Upper lobe of right lung (tissue), 1 donor: ENCODE measurements at places on chromosomes 4 and X. TPM values are rescaled to one million over a fixed set of nuclear protein-coding genes. Genes with fewer than 3 reads are reported as not detected.
A peak's percentile ranks its signal among the peaks of the same experiment; 100 is the strongest.

DNA sequence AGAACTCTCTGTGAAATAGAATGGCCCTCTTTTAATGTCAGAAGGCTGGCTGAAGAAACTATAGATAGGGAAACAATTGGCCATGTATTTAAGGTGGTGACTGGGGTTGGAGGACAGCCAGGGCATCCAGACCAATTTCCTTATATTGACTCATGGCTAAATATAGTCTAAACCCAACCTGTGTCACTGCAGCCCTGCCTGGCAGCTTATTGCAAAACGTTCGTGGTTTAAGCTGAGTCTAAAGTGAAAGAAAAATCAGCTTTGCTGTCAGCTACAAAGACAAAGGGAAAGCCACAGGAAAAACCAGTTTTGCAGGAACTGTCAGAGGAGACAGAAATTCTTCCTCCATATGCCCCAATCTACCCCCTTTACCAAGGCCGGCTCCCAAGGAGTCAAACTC lies 902.8 kb upstream of the NDST4 start:
- H3K27me3 ChIP-seq, result no peaks in the 10 kb centered on the region
- no peaks in the 10 kb centered on the region for H3K4me1 ChIP-seq
- no peak for DNase-seq
- H3K36me3 ChIP-seq, result no peaks in the 10 kb centered on the region
- no peak overlapping the region for H3K4me3 ChIP-seq

SMIM31 gene
- not detected for total RNA-seq

DNA sequence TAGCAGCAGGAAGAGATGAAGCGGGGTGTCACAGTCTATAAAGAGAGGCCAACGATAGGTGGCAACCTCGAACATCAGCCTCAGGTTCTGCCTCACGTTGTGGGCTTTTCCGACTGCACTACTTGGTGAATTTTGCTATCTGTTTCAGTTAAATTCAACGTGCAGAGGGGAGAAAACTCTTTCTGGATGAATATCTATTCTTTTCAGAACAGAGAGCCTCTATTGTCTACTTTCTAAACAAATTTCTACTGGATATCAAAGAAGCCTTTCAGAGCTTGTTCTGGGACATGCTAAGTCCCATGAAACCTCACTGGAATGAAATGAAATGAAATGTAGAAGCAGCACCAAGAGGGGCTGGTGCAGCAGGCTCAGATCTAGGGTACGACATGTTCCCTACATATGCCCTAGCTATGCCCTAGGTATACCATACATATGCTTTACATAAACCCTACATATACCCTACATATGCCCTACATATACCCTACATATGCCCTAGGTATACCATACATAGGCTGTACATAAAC lies 116.5 kb upstream of the TRIM2 start:
- no peaks in the 10 kb centered on the region for H3K36me3 ChIP-seq
- H3K4me3 ChIP-seq, result no peak overlapping the region
- peaks cover 5% of the 10 kb centered on the region for H3K4me1 ChIP-seq
- no peak for DNase-seq
- no peak overlapping the region for H3K27ac ChIP-seq

- H3K36me3 ChIP-seq, result no peaks in the 10 kb centered on the region
- DNase-seq, result no peak
- no peaks in the 10 kb centered on the region for H3K4me1 ChIP-seq
- no peak overlapping the region for H3K27ac ChIP-seq
- no peak overlapping the region for H3K4me3 ChIP-seq
Measured at GRCh38 chr4:78038704-78039103, 18.4 kb upstream of the FRAS1 start.

GYPE gene
- 3.2 TPM for total RNA-seq

DNA sequence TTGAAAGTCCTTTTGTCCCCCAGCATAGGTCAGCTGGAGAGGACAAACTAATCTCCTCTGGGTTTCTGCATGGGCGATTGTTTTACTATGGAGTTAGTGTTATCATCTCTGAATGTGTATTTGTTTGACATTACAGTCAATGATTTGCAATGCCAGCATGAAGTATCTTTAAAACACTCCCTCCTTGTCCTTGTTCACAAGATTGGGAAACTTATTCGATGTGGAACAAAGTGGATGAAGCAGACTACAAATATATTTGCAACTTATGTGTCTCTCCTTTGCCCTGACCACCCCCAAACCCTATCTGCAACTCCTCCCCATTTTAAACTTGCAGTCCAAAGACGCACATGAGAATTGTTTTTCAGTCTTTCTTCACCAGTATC lies 1.5 kb upstream of the PITX2 start:
- H3K27me3 ChIP-seq, result peaks cover 100% of the 10 kb centered on the region
- DNase-seq, result no peak
- no peak overlapping the region for H3K4me3 ChIP-seq
- H3K36me3 ChIP-seq, result no peaks in the 10 kb centered on the region
- no peak overlapping the region for H3K27ac ChIP-seq

DNA sequence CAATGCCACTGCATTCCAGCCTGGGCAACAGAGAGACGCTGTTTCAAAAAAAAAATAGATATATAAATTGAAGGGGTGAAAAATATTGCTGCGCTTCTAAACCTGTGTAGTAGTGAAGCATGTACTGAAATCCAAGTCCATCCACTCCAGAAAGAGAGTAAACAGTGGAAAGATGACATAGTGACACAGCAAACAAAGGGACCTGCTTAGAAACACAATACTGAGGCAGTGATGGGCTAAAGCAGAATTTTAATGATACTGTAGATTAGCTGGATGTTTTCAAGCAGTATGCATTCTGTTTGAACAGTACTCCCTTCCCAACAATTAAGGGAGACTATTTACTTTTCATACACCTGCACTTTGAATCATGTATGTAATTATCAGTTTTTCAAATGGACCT lies 42.5 kb downstream of the TFDP3 start:
- DNase-seq, result no peak
- H3K27me3 ChIP-seq, result no peaks in the 10 kb centered on the region
- H3K36me3 ChIP-seq, result no peaks in the 10 kb centered on the region
- no peak overlapping the region for H3K27ac ChIP-seq
- H3K4me1 ChIP-seq, result no peaks in the 10 kb centered on the region

GRCh38 chr4:84966382-84967242 lies at the start of gene WDFY3:
Gene WDFY3, minus strand, starts transcription at chr4:84966690. Its CDS starts 106,099 bp downstream, at chr4:84860591.
- H3K27ac ChIP-seq, result peak within 1 kb of the TSS; percentile 91
- no peaks in the 10 kb centered on the region for H3K36me3 ChIP-seq
- peak within 1 kb of the TSS; percentile 82 for H3K4me3 ChIP-seq
- peaks cover 11% of the 10 kb centered on the region for H3K4me1 ChIP-seq
- no peaks in the 10 kb centered on the region for H3K27me3 ChIP-seq

DNA sequence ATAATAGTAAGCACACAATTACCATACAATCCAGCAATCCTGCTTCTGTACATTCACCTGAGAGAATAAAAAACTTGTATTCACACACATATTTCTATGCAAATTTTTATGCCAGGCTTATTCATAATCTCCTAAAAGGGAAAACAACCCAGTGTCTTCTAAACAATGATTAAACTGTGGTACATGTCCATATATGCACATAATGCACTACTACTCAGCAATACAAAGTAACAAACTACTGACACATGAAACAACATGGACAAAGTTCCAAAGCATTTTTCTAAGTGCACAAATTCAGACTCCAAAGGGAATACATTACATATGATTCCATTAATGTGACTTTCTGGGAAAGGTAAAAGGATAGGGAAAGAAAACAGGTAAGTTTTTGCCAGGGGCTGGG lies 18.0 kb upstream of the FMR1 start:
- no peaks in the 10 kb centered on the region for H3K4me1 ChIP-seq
- H3K27ac ChIP-seq, result no peak overlapping the region
- H3K4me3 ChIP-seq, result no peak overlapping the region

DNA sequence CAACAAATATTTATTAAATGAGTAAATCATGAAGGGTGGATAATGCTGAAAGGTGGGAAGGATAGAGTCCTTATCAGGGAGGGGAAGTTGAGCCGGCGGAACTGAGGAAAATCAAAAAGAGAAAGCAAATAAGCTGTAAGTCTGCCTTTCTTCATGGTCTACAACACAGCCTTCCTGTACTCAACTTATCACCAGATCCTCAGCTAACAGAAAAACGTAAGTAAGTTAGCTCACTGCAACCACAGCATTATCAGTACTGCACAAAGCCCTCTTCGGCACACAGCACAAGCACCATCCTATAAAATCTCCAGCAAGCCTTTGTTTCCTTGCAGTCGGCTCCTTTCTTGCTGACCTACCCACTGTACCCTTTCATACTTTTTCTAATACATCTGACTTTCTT lies 70.3 kb downstream of the CRMP1 start:
- DNase-seq, result no peak
- no peak overlapping the region for H3K4me3 ChIP-seq
- H3K27ac ChIP-seq, result no peak overlapping the region
- H3K4me1 ChIP-seq, result peaks cover 10% of the 10 kb centered on the region
- no peaks in the 10 kb centered on the region for H3K27me3 ChIP-seq

NWD2 gene
- not detected for total RNA-seq

PRSS12 gene
- 5.4 TPM for total RNA-seq
